Tongue (tissue), 3 donors: ENCODE measurements at places on chromosomes 2 and 18.

DNA sequence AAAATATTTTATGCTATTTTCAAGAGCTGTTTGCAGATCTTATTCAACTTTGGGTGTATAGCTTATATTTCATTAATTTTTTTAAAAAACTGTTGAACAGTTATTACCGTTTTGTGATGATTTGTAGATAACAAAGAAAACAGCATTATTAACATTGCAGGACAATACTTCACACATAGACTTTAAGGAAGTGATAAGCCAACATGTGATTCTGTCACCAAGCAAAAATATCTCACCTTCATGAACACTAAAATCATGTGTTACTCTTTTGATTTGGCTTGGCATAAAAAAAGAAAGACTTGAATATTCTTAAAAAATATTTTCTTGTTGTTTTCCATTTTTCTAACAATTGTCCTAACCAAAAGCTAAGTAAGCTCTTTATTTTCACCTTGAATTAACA is 33.0 kb downstream of the SLC35F5 start:
- no peak for DNase-seq

DNA sequence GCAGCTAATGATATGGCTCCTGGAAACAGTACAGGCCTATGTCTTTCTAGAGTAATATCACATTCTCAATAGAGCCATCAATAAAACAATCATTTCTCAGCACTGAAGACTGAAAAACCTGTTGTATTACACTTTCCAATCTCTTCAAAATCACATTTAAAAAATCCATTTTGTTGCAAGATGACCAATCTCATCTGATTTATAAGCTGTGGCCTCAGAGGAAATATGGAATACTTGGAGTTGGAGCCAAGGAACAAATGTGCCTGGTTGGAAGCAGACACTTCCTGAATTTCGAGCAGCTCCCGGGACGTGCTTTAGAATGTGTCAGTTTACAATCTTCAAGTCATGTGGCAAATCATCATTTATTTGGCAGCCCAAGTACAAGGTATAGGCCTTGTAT is 114.5 kb downstream of the ADCYAP1 start:
- no peak for DNase-seq

DNA sequence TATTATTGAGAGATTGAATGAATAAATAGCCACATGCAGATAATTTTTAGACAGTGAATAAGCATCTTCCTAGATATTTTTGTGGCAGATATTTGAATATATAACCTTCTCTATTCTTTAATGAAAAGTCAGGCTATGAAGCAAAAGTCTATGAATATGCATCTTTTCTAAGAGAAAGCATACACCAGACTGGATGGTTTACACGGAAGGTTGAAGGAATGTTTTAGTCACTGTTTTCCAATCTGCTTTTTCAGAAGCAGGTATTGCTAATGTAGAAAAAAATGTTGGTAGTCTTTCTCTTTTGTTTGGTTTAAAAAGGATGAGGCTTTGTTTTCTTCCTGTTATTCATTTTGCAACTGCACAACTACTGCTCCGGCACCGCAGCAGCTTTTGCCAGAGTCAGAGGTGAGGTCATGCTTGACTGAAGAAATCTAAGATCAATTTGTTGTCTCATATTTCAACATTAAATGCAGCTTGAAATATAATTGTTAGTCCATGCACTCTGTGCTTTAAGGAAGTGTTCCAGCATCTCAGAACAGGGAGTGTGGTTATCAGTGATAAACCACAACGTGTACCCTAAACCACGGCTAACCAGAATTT is 1540.8 kb upstream of the PIK3C3 start:
- no peak for DNase-seq

GRCh38 chr18:23068011-23068410 is 67.3 kb upstream of the CABLES1 start:
- DNase-seq, result no peak

GRCh38 chr2:38615237-38615636 is 12.5 kb upstream of the HNRNPLL start:
- no peak for DNase-seq

- DNase-seq, result no peak
Observed at GRCh38 chr2:121888189-121888557, 132.7 kb downstream of the TSN start.

DNA sequence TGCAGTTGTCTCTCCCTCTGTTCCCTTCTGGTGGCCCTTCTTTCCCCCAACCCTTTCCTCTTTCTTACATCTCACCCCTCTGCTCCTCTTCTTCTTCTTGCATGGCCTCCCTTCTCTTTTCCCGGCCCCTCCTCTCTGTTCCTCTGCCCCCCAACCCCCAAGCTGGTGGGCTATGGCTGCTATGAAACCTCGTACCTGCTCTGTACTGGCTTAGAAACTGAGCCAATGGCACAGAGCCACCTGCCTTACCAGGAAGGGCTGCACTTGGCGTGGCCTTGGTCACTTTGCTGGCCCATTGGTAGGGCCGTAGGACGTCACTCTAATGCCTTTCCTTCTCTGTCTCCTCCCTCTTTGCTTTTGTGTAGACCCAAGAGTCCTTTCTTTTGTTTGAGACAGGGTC is 78.9 kb downstream of the LRRFIP1 start:
- no peak for DNase-seq

DNA sequence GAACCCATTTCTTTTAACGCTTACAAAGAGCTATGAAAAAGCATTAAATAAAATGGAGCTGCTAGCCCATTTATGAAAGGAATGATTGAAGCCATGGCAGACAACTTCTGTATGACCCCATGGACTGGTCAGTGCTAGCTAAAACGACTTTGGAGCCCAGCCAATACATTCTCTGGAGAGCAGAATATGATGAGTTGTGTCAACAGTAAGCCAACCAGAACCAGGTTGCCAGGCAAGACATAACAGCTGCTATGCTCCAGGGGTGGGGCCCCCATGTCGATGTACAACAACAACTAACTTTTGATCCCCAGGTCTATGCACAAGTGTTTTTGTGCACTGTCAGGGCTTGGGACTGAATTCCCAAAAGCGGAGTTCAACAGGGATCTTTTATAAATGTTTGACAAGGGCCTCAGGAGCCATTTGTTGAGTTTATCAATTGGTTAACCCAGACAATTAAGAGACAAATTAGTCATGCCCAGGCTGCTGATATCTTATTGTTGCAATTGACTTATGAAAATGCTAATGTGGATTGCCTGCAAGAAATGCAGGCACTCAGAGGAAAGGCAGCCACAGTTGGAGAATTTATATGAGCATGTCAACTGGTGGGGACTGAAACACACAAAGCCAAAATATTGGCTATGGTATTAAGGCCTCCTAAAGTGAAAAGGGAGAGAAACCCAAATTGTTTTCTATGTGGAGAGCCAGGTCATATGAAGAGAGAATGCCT is 64.6 kb upstream of the MYO3B start:
- DNase-seq, result peak; percentile 50

DNA sequence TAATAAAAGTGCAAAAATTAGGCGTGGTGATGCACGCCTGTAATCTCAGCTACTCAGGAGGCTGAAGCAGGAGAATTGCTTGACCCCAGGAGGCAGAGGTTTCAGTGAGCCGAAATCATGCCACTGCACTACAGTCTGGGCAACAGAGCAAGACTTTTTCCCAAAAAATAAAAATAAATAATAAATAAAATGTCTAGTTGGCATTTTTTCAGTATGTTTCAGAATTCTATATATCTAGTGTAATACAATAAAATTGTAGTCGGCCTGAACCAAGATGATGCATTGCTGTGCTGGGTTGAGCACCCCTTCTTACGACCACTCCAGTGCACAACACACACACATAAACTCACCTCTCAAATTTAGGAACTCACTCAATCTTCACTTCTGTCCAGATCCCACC is 108.2 kb downstream of the XIRP2 start:
- no peak for DNase-seq
